GM23338 (cell line): ENCODE measurements at places on chromosomes 5 and 9. TPM values are rescaled to one million over a fixed set of nuclear protein-coding genes. Genes with fewer than 3 reads are reported as not detected.

The LHX3 gene
- not detected in 2 replicates for total RNA-seq

The IL13 gene
- not detected in 2 replicates for total RNA-seq

- DNase-seq = no peak
- H3K4me1 ChIP-seq = peaks cover 23% of the 10 kb centered on the region
Observed at GRCh38 chr9:130634191-130634768, 30.1 kb upstream of the PRDM12 start.

GRCh38 chr5:94243612-94244011, 374.8 kb downstream of the KIAA0825 start:
- H3K4me3 ChIP-seq = no peak overlapping the region
- no peak overlapping the region for H3K27ac ChIP-seq
- no peaks in the 10 kb centered on the region for H3K27me3 ChIP-seq
- no peaks in the 10 kb centered on the region for H3K36me3 ChIP-seq
- peaks cover 21% of the 10 kb centered on the region for H3K4me1 ChIP-seq
- DNase-seq = no peak

DNA sequence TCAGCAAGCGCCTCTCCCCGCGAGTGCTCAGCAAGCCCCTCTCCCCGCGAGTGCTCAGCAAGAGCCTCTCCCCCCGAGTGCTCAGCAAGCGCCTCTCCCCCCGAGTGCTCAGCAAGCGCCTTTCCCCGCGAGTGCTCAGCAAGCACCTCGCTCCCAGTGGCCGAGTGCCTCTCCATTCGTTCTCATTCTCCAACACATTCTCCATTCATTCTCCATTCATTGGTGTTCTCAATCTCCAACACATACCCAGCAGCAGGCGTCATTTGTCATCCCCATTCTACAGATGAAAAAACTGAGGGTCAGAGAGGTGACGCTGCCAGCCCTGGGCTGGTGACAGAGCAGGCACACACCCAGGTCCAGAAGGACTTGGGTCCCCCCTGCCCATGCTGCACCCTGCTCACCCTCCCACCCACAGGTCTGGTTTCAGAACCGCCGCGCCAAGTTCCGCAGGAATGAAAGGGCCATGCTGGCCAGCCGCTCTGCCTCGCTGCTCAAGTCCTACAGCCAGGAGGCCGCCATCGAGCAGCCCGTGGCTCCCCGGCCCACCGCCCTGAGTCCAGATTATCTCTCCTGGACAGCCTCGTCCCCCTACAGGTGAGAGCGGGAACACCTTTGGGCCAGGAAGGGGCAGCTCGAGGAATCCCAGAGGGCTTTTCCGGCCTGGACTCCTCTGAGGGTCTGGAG, 32.5 kb downstream of the PTGES start:
- DNase-seq = peak; percentile 91
- no peaks in the 10 kb centered on the region for H3K36me3 ChIP-seq
- no peaks in the 10 kb centered on the region for H3K4me1 ChIP-seq
- no peak overlapping the region for H3K4me3 ChIP-seq

GRCh38 chr9:126347911-126348760, 21.5 kb downstream of the MVB12B start:
- H3K27me3 ChIP-seq = no peaks in the 10 kb centered on the region
- no peaks in the 10 kb centered on the region for H3K36me3 ChIP-seq
- H3K4me1 ChIP-seq = peaks cover 20% of the 10 kb centered on the region
- no peak overlapping the region for H3K4me3 ChIP-seq

- peaks cover 42% of the 10 kb centered on the region for H3K27me3 ChIP-seq
- H3K4me1 ChIP-seq = no peaks in the 10 kb centered on the region
- DNase-seq = peak; percentile 59
Observed at GRCh38 chr9:33750307-33750838, 45.0 kb upstream of the PRSS3 start.

DNA sequence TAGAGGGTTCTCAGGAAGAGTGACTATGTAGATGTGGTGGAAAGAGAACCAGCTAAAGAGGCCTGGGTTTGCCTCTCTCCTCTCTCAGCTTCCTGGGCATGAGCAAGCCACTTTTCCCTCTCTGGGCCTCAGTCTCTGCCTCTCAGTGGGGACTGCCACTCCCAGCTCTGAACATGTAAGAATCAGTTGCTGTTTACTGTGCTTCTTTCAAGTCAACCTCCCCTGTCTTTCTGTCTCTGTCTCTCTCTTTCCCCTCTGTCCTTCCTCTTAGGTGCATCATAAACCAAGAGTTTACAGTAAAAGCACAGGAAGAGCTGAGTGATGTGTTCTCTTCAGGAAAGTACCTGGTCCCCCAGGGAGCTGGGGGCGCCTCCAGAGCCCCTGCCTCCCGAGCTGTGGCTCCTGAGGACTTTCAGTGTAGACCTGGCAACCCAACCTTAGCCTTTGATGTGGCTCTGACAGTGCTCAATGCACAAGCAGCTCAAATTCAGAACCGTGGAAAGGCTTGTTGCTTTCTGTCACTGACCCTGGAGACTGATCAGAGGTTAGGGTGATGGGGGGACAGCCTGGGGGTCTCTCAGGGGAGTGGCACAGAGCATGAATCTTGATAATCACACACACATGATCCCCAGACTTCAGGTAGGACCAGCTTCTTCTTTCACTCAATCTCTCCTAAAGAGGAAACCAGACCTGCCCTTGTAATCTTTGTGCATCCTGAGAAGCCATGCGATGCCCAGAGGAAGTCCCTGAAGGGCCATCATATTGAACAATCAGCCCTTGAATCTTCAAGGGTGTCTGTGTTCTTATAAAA, 59.4 kb upstream of the TNFSF8 start:
- H3K27ac ChIP-seq = no peak overlapping the region
- H3K4me1 ChIP-seq = no peaks in the 10 kb centered on the region
- no peaks in the 10 kb centered on the region for H3K27me3 ChIP-seq
- H3K4me3 ChIP-seq = no peak overlapping the region
- no peaks in the 10 kb centered on the region for H3K36me3 ChIP-seq
- no peak for DNase-seq

DNA sequence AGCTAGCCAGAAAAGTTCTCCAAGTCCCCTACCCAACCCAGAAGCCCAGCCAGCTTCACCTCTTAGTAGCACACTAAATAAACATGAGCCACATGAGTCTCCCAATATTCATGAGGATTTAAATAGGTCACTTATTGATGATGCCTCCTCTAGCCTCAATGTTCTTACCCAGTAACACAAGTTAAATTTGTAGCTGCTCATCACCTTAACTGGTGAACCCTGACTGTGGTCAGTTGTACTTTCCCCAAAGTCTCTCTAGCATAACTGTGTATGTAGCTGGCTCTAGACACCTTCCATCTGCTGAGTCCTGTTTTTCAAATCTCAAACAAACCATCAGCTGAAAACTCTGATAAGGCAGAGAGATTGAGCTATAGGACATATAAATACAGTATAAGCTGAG, 100.3 kb upstream of the ELAVL2 start:
- H3K27me3 ChIP-seq = no peaks in the 10 kb centered on the region
- no peak for DNase-seq
- no peak overlapping the region for H3K27ac ChIP-seq
- no peaks in the 10 kb centered on the region for H3K4me1 ChIP-seq
- no peaks in the 10 kb centered on the region for H3K36me3 ChIP-seq

GRCh38 chr5:35861718-35862117, 5.0 kb downstream of the IL7R start:
- H3K4me3 ChIP-seq = no peak overlapping the region
- H3K27ac ChIP-seq = no peak overlapping the region
- peaks cover 39% of the 10 kb centered on the region for H3K4me1 ChIP-seq
- no peaks in the 10 kb centered on the region for H3K36me3 ChIP-seq
- no peaks in the 10 kb centered on the region for H3K27me3 ChIP-seq

The CFAP157 gene
- 0.17 TPM in 1 of 2 replicates, not detected in the other for total RNA-seq

DNA sequence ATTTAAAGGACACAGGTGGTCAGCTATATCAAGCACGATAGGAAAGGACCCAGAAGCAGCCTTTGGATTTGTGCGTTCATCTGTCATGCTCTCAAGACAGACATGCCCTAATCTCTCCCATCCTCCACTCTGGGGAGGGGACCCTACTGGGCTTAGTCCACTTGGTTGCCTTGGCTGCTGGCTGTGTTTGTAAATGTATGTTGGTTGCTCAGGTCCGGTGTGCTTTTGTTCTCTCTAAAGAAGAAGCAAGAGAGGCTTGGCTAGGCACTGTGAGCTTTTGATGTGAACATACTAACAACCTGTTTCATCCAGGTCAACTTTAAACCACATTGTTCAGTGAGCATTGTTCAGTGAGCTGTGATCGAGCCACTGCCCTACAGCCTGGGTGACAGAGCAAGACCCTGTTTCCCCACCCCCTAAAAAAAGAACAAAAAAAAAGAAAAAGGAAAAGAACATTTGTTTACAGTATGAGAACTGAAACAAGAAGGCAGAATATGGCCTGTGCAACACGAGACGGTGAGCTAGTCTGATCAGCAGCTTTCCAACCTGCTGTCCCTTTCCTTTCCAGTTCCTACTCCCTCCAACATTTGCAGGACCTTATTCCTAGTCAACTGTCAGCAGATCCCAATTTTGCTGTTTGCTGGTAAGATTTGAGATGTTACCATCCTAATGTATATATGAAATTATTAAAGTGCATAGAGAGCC, 228.3 kb downstream of the ARHGAP26 start:
- peaks cover 6% of the 10 kb centered on the region for H3K4me1 ChIP-seq
- DNase-seq = no peak
- H3K27ac ChIP-seq = no peak overlapping the region
- H3K4me3 ChIP-seq = no peak overlapping the region

The CATSPER3 gene
- total RNA-seq = 0.74 TPM in 1 of 2 replicates, not detected in the other

- no peak overlapping the region for H3K27ac ChIP-seq
- DNase-seq = no peak
- no peaks in the 10 kb centered on the region for H3K27me3 ChIP-seq
- H3K4me1 ChIP-seq = no peaks in the 10 kb centered on the region
- H3K36me3 ChIP-seq = no peaks in the 10 kb centered on the region
Observed at GRCh38 chr5:98989727-98990126, 60.9 kb upstream of the CHD1 start.

DNA sequence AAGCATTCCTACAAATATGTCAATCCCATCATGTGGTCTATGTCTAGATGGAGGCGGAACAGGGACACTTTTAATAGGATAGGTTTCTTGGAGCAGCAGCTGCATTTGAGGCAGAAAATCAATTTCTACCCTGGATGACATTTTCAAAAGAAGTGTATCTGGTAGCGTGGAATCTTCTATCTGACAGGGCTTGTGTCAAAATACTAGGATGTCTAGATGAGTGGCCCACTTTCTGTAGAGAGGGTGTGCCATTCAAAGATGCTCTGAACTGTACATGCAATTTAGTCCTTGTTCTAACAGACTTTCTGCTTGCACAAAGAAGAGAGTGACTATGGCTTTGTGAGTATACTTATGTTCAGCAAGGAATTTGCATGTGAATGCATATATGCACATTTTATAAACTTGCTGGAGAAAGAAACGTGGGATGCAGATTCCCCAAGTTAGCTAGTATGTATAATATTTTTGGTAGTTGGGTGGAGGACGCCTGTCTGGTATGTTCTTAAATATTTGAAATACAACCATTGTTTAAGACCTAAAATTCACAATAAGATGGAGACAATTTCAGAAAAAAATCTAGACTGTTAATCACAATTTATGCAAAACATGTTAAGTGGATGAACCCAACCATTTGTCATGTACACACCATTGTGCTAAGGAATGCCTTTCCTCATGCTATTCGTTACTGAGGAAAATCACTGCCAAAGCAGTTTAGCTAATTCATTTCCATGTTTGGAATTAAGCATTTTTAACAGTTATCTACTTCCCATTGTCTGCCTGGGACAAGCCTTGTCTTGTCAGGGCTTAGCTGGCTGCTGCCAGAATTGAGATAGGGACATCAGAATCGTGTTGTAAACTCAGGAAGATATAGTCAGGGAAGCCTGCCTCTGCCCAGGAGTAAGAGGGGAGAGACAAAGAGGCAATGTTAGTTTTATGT, 129.1 kb upstream of the MEF2C start:
- no peaks in the 10 kb centered on the region for H3K27me3 ChIP-seq
- no peaks in the 10 kb centered on the region for H3K36me3 ChIP-seq

DNA sequence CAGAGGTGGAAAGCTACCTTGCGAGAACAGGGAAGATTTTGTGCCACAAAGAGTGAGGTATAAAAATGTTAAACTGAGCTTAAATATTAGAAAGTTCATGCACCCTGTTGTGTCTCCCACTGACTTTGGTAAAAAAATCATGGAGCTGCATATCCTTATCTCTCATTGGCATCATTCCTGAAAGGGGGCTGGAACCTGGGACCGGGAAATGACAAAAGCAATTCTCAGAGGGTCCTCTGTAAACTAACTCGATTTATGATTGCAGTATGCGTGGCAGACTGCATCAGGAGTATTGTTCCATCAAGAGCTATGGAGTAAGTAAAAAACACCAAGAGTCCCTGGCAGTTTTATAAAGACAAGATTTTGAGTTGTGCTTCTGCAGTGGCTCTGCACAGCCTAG, 148.8 kb downstream of the DCP2 start:
- H3K27ac ChIP-seq = no peak overlapping the region
- no peak for DNase-seq
- H3K36me3 ChIP-seq = no peaks in the 10 kb centered on the region

GRCh38 chr5:168481330-168481788, 4.9 kb upstream of the RARS1 start:
- no peaks in the 10 kb centered on the region for H3K4me1 ChIP-seq
- H3K27me3 ChIP-seq = no peaks in the 10 kb centered on the region
- H3K36me3 ChIP-seq = no peaks in the 10 kb centered on the region
- H3K27ac ChIP-seq = no peak overlapping the region
- no peak overlapping the region for H3K4me3 ChIP-seq

The ARSB gene
- total RNA-seq = 24.6 and 27.2 TPM in 2 replicates

GRCh38 chr9:131275332-131276093, 797 bp downstream of the FAM78A start:
- H3K27me3 ChIP-seq = peaks cover 18% of the 10 kb centered on the region
- H3K36me3 ChIP-seq = no peaks in the 10 kb centered on the region
- peak overlapping the region; percentile 73; the same call in 1 of the 2 replicates for H3K4me3 ChIP-seq
- peak; percentile 72 for DNase-seq

GRCh38 chr5:148384380-148384737, 601 bp downstream of the FBXO38 start:
- peak overlapping the region; percentile 85 for H3K27ac ChIP-seq
- peak; percentile 17 for DNase-seq
- H3K27me3 ChIP-seq = no peaks in the 10 kb centered on the region
- peak overlapping the region; percentile 91 for H3K4me3 ChIP-seq
- H3K4me1 ChIP-seq = peaks cover 24% of the 10 kb centered on the region; the same call in 1 of the 2 replicates

The PCDHA3 gene
- 4.0 TPM in 2 replicates for total RNA-seq

GRCh38 chr5:158759283-158759682, 340.4 kb downstream of the EBF1 start:
- H3K4me3 ChIP-seq = no peak overlapping the region
- no peaks in the 10 kb centered on the region for H3K36me3 ChIP-seq
- no peaks in the 10 kb centered on the region for H3K27me3 ChIP-seq
- DNase-seq = no peak
- H3K4me1 ChIP-seq = no peaks in the 10 kb centered on the region

GRCh38 chr9:135547756-135548736, 2.1 kb downstream of the OBP2A start:
- H3K27ac ChIP-seq = no peak overlapping the region
- no peak for DNase-seq
- H3K4me1 ChIP-seq = no peaks in the 10 kb centered on the region
- H3K27me3 ChIP-seq = no peaks in the 10 kb centered on the region
- H3K4me3 ChIP-seq = no peak overlapping the region
- no peaks in the 10 kb centered on the region for H3K36me3 ChIP-seq

- H3K36me3 ChIP-seq = no peaks in the 10 kb centered on the region
- no peak overlapping the region for H3K4me3 ChIP-seq
- H3K27ac ChIP-seq = no peak overlapping the region
- H3K4me1 ChIP-seq = no peaks in the 10 kb centered on the region
- no peaks in the 10 kb centered on the region for H3K27me3 ChIP-seq
- DNase-seq = no peak
Observed at GRCh38 chr5:142569905-142570304, 116.0 kb downstream of the FGF1 start.
